COLO829 (cell line): ENCODE measurements at places on chromosomes 2 and 18.

DNA sequence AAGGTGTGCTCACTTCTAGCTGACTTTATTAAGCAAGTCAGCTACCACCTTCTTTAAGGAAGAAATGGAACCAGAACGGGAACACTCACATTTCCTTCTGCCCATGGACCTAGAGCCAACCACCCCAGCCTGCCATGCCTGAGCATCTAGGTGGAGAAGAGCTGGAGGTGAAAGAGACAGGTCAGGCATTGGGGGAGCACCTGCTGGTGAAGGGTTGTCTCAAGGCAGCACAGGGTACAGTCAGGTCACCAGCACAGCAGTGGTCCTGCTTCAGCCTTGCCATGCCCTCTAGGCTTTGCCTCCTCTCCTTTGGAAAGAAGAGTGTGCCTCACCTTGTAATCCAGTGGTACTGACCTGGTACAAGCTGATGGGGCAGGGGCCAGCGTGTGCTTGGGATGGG is 107.9 kb downstream of the KCNF1 start:
- no peak for DNase-seq

- no peak for DNase-seq
These were observed 74.7 kb downstream of the TNFRSF11A start for GRCh38 chr18:62399781-62400308.

- no peak for DNase-seq
These were observed 98.1 kb upstream of the CERS6 start for GRCh38 chr2:168357797-168358472.

DNA sequence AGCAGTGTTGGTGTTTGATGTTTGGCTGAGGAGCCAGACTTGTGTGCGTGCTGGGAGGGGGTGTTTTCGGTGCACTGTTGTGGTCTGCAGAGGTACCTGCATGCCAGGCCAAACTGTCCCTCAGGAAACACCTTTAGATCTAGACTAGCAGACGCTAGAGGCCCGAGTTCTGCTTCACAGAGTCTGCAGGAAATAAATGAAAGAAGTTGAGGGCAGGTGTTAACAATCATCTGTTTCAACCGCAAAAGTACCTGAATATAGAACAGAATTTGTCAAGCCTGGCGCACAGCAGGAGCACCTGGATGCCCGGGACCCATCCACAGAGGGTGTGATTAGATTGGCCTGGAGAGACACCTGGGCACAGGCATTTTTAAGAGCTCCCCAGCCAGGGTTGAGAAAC is 40.5 kb upstream of the REL start:
- no peak for DNase-seq

GRCh38 chr18:67243799-67244587 is 272.5 kb downstream of the DSEL start:
- DNase-seq: no peak

- DNase-seq: no peak
These were observed 308.4 kb upstream of the THUMPD2 start for GRCh38 chr2:40087434-40087833.

DNA sequence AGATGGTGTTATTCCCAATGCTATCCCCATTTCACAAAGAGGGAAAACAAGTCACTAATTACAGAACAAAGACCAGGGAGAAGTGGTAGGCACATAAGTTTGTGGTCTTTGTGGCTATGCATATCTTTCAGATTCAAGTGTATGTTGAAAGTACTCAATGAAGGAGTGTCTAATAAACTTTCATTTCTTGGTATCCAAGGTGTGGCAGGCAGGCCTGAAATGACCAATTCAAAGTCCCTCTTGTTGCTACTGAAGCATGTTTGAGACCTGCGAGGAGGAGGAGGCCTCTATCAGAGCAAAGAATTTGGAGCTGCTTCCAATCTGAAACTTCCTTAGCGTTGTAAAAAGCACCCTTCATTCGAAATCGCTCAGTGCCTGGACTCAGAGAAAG is 60.9 kb upstream of the KLF7 start:
- no peak for DNase-seq

DNA sequence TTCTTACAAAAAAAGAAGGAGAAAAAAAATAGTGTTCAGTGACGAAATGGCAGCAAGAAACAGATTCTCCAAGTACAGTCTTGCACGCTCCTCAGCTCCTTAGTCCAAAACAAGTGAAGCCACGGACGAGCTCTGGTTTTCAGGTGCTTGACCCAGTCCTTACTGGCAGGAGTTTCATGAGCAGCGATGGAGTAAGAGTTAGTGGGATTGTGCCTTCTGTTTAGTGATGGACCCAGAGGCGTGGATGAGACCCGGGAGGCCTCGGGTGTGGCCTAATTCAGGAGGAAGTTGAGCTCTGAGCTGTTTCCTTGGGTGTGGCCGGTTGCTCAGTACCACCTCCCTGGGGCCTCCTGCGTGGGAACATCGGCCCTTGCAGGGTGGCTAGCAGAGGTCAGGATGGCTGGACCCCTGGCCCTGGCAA is 52.0 kb downstream of the KIF5C start:
- DNase-seq: no peak
